ENCODE measurements at places on chromosomes 6 and 20. TPM values are rescaled to one million over a fixed set of nuclear protein-coding genes. Genes with fewer than 3 reads are reported as not detected.

GRCh38 chr6:114024746-114025145, 53.8 kb upstream of the HDAC2 start:
- DNase-seq = no peak

- no peak for DNase-seq
Measured at GRCh38 chr6:105726902-105727655, 324.2 kb upstream of the PREP start.

Gene FAM184A
- polyA plus RNA-seq = 0.76 TPM

Gene SYCP2L
- polyA plus RNA-seq = 0.15 TPM

Gene LY6G6F
- polyA plus RNA-seq = not detected

DNA sequence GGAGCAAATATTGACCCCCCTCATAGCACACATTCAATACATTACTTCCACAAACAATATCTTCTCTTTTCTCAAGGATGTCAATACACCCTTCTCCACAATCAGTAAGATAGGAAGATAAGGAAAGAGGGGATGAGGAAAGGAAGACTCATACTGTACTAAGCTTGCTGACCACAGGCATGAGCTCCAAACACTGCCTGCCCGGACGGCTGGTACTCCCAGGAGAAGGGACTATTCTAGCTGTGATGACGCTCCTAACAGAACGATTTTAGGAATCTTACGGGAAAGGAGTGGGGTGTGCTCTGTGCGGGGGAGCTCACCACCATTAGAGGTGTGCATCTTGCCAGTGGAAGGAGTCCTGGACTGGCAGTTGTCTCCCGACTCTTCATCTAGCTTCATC, 3.9 kb upstream of the CCN6 start:
- no peak for DNase-seq

DNA sequence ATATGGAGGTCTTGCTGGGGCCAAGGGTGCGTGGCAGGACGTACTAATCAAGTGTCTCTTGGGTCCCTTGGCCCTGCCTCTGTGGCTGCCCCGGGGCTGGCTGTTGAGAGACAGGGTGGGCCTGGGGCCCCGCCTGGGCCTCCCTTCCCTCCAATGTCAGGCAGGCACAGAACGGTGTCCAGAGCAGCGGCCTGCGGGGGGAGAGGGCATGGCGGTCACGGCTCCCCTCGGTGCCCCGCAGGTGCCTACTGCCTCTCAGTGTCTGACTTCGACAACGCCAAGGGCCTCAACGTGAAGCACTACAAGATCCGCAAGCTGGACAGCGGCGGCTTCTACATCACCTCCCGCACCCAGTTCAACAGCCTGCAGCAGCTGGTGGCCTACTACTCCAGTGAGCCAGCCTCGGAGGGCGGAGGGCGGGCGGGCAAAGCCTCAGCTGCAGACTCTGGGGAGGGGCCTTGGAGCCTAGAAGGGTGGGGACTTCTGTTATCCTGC, 50.0 kb downstream of the SRC start:
- DNase-seq = peak; percentile 85

DNA sequence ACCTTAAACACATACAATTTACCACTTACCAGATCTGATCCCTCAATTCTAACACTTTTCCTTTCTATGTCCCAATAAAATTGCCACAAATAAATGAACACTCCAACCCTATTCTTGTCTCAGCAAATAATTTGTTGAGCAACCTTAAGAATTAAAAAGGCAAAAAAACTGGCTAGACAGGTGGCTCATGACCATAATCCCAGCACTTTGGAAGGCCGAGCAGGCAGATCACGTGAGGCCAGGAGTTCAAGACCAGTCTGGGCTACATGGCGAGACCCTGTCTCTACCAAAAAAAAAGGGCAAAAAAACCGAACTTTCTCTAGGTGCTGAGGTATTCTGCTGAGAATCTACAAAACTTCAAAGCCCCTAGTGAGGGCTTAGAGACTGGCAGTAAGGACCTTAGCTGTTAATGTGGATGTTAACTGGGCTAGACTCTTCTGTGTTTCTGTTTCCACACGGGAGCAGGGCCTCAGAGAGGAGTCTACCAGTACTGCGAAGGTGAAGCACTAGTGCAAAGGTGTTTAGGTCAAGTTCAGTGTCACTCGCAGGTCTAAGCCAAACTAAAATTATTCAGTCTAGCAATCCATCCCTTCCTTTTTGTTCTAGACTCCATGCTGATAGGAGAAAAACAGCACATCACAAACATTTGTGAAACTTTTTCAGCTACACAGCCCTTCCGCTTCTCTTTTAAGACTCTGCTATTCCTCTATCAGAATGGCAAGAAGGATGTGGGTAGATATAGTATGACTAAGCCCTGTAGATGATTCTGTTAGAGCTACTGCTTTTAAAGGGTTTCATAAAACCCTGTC, 2.6 kb downstream of the FASTKD5 start:
- DNase-seq = no peak

- DNase-seq = no peak
Measured at GRCh38 chr6:79468587-79468986, 68.6 kb downstream of the LCA5 start.

DNA sequence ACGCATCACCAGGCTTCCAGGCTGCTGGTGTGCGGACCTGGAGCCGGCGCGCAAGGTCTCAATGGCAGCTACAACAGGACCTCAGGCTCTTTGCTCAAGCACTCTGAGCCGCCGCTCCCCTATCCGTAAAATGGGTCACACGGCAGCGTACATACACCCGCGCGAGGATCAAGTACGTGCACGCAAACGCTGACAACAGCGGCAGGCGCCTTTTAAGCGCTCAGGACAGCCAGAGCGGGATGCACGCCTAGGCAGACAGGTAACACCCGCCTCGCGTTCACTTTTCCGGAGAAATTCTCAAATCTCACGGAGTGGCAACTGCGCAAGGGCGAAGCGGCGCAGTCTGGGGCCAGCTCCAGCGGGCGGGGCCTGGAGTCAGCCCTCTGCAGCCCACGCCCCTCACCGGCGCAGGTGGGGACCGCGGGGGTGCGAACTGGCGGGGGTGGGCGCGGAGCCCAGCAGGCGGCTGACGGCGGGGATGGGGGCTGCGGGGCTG, 535 bp downstream of the EXOC2 start:
- DNase-seq = peak; percentile 77

DNA sequence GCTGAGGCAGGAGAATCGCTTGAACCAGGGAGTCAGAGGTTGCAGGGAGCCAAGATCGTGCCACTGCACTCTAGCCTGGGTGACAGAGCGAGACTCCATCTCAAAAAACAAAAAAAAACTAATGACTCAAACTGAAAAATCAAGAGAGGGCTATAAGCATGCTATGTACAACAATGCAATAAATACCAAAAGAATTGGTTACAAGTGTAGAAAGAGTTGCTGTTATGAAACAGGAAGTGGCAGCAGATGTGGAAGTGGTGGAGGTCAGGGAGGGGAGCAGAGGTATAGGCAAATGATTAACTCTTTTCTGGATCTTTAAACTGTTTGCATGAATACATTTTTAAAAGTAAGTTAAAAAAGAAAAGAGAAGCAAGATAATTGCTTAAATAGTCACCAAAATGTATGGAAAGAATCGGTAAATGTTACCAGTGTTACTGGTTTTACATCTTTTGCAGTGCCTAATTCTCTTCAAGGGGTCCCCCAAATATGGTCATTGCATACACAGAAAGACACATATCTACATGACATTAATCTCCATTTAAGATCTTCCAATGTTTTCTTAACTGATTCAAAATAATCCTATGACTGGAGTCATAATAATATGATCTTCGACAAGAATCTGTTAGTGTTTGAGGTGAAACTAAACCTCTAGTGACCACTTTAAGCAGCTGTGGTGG, 15.0 kb downstream of the CALHM6 start:
- DNase-seq = peak; percentile 37

DNA sequence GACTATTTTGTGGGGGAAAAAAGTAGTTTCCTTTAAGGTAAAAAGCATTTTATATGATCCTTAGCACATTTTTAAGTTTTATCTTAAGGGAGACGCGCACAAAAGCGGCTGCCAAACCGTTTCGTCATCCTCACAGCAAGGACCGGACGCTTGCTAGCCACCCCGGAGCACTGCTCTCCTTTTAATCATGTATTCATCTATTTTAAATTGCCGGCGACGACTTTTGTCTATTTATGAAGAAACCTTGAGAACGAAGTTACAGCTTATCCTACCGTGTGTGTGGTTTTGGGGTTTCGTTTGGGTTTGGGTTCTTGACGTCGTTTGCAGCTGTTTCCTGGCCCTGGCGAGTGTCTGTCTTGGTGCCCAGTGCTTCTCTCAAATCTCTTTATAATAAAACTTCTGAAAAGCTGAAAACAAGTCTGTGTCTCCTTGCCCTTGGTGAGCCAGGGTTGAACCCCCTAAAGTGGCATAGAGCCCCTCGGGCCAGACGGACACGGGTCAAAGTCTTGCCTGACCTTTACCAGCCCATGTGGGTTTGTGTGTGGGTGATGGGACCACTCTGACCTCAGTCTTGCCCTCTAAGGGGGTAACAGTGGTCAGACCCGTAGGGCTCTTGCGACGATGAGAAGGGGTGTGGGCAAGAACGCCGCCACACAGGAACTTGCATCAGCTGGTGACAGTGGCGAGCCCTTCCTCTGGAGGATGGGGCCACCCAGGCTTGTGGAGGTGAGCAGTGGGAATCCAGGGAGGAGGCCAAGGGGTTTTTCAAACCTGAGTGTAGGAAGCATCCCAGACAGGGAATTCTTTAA, 117.6 kb downstream of the JPH2 start:
- peak; percentile 50 for DNase-seq

- peak; percentile 49 for DNase-seq
Measured at GRCh38 chr6:41504466-41505121, 41.6 kb upstream of the FOXP4 start.

DNA sequence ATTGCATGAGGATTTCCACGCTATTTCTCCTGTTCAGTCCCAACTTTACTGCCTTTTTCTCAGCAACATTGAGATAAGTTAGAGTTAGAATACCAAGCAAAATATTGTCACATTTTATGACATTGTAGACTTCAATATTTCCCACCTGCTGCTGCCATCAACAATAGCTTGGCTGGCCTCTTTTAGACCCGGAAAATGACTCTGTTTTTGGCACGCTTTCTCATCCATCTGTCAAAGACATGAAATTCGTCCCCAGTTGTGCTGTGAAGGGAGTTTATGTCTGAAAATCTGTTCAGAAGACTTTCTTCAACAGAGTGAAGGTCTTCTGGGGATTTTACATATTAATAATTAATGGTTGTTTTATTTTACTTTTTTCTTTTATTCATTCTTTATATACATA, 857.3 kb downstream of the FRK start:
- no peak for DNase-seq

Gene GMEB2
- polyA plus RNA-seq = 5.4 TPM

GRCh38 chr20:47710665-47711045, 74.6 kb downstream of the SULF2 start:
- no peak for DNase-seq

Gene SRMS
- not detected for polyA plus RNA-seq

Gene CST4
- polyA plus RNA-seq = not detected

DNA sequence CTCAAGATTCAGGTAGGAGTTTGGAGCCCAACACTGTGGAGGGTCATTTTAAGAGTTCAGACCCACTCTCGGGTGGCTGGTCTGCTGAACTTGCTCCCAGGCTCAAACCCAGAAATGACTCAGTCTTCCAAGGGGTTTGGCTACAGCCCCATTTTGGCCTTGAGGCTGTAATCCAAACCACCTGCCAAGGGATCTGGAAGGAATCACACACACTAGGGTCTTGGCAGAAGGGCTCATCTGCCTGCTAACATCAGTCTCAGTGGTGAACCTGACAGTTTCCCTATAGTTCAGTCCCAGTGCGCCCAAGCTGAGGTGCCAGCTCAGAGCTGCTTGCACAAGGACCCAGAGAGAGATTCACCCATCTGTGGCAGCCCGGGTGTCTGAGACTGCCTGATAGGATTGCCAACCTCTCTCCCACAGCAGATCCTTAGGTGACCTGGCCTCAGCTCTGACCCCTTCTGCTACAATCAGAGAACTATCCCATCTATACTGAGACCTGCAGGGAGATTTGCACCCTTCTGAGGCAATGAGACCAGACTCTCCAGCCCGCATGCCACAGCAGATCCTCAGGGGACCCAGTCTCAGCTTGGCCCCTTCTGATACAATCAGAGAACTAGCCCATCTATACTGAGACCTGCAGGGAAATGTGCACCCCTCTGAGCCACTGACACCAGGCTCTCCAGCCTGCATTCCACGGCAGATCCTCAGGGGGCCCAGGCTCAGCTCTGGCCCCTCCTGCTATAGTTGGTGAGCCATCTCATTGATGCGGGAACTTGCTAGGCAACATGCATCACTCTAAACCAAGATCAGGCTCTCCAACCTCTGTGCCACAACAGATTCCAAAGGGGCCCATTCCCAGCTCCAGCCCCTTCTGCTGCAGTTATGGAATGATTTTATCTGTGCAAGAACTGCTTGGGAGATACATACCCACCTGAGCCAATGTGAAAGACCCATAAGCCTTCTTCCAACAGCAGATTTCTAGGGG, 48.2 kb downstream of the THBS2 start:
- DNase-seq = no peak

Gene HLA-DRB1
- 23.0 TPM for polyA plus RNA-seq

- DNase-seq = no peak
Measured at GRCh38 chr20:6668546-6668945, 98.9 kb upstream of the BMP2 start.

DNA sequence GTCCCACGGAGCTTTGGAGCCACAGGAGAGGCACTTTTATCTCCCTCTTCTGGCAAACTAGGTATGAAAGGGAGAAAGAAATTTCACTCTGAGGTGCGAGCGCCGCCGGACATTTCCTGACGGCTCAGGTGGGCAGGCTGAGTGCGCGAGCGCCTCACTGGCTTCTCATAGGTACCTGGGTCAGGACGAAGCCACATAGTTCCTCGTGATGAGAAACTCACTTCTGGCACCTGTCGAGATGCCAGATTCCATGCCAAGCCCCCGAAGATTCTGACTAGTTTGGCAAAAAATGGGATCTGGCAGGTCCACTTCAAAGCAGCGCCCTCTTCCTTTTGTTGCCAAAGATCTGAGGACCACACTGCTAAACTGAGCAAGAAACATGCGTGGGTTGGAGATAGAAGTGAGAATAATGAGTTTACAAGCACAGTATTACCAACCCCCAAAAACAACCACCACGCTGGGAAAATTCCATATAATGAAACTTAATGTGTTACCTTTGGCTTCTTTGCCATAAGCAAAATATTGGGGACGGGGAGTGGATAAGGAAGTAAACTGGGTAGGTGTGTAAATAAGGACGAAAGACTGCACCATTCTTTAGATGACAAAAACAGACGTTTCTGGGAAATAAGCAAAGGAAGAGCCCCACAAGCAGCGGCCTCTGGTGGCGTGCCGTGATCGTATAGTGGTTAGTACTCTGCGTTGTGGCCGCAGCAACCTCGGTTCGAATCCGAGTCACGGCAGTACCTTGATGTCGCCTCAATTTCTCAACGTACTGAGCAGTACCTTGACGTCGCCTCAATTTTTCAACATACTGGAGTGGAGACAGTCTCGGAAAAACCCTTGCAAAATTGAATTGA, 89.8 kb upstream of the PRSS16 start:
- peak; percentile 59 for DNase-seq

GRCh38 chr20:53935344-53936084, 134.9 kb downstream of the BCAS1 start:
- no peak for DNase-seq

Data from stomach (tissue), 19 donors.